GM03348 (cell line): ENCODE measurements at places on chromosomes 12 and 14.

- no peak for DNase-seq
Observed at GRCh38 chr12:126914170-126914793, 1352.7 kb upstream of the TMEM132C start.

- peak; percentile 54 for DNase-seq
Observed at GRCh38 chr14:69152181-69152901, 578 bp downstream of the DCAF5 start.

DNA sequence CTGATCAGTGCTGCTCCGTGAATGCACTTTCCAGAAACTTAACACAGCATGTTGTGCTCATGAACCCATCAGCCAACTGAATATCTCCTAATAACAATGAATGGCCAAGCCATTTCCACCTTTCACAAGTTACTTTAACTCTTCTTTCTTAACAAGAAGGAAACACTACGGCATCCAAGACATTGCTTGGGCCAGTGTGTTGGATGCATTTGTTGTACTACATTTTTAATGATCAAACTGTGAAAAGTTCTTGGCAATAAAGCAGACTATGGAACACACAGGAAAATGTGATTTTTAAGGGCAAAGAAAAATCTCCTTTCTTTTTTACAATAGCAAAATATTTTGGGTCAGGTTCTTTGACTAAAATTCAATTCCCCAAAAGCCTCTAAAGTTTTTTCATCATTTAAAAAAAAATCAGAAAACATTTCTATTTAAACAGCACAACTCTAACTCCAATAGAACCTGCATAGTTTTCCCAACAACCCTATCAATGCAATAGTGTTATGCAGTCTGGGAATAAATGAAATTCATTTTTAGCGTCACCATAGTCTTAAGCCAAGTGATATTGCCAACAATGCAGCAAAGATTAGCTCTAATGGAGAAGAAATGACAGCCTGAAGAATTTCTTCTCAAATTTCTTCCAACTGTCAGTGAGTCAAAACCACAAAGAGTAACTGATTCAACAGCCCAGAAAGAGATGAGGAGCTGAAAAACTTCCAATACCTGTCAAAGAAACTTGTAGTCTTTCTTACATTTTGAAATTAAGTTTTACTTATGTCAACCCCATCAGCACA is 50.7 kb upstream of the PTPRR start:
- DNase-seq = peak; percentile 15

DNA sequence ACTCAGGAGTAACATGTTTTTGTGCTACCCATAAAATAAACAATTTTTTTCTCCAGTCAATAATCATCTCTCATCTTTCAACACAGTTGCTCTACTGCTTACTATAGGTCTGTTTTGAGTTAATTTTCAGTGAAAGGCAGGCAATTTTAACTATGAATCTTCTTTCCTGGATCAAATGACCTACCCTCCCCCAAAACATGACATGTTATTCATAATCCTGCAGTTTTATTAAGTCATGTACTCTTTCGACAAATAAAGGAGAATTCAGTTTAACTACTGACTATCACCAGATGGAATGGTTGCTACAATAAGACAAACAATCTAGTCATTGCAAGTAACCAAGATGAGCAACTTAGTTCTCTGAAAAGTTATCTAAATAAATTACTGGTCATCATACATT is 106.0 kb upstream of the FAR2 start:
- no peak for DNase-seq

GRCh38 chr12:6374786-6375160 is 590 bp downstream of the SCNN1A start:
- no peak for DNase-seq

GRCh38 chr12:76024942-76025600 is 6.5 kb downstream of the PHLDA1 start:
- DNase-seq = peak; percentile 64

DNA sequence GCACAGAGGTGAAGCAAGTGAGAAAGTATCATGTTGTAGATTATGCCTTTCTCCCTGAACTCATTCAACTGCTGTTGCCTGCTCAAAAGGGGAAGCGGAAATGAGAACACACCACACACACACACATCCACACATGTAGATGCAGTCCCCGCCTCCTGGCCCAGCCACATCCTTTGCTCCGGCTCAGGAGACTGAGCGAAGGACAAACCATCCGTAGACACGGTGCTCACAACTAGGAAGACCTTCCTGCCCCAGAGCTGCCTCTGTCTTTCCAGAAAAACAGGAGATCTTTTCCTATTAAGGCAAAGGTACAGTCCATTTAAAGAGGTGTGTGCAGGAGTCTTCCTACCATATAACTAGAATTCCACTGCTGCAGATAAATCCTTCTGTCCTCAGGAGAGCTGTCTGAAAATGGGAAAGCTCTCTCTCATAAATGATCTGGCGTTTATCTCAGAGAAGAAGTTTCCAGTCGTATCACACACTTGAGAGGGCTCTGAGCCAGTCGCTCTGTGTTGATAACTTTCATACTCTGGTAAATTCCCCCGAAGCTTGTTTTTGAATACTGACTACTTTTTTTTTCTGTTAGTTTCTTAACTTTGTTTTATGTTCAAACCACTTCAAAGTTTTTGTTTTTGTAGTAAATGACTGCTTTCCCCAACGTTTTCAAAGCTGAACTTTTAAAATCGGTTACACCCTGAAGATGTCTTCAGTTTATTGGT is at the start of gene TESPA1:
TSS of gene TESPA1 (minus strand) at position 105 of the 719 bp plus-strand sequence. CDS start 10,200 bp downstream, outside the sequence.
- no peak for DNase-seq

- no peak for DNase-seq
Observed at GRCh38 chr14:95307402-95308041, 12.2 kb downstream of the CLMN start.

DNA sequence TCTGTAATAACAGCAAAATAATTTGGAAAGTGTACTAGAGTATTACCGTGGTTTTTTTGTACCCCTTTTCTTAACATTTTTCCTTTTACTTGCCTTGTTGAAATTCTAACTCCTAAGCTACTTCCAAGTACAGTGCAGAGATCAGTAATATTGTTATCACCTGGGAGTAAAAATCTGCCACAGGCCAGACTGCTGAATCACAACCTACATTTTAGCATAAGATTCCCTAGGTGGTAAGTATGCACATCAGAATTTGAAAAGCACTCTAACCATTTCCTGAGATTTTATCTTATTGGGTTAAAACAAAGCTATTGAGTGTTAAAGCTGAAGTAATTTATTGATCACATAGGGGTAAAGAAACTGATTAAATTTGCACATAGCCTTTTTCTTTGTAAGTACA is 55.2 kb upstream of the KCNH3 start:
- DNase-seq = no peak

- DNase-seq = no peak
Observed at GRCh38 chr12:116138781-116139180, 138.7 kb downstream of the MED13L start.

GRCh38 chr12:130456375-130457199 is 118.9 kb downstream of the PIWIL1 start:
- DNase-seq = no peak

DNA sequence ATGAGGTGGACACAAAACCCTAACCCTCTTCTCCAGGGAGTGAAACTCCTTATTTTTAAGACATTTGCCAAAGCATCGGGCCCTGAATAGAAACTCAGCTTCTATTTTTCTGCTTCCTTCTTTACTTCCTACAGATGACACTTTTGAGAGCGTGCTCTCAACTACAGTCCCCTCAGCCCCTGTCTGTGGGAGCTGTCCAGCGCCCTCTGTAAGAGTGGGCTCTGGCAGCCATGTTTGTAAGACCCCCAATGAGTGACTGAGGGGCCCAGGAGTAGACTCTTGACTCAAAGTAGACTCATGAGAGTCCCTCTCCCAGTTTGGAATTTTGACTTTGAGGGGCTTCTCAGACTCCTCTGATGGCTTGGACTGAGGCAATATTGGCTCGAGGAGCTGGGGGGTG is 25.5 kb upstream of the BATF start:
- no peak for DNase-seq

GRCh38 chr12:124381456-124382296 is 86.8 kb downstream of the RFLNA start:
- peak; percentile 89 for DNase-seq

DNA sequence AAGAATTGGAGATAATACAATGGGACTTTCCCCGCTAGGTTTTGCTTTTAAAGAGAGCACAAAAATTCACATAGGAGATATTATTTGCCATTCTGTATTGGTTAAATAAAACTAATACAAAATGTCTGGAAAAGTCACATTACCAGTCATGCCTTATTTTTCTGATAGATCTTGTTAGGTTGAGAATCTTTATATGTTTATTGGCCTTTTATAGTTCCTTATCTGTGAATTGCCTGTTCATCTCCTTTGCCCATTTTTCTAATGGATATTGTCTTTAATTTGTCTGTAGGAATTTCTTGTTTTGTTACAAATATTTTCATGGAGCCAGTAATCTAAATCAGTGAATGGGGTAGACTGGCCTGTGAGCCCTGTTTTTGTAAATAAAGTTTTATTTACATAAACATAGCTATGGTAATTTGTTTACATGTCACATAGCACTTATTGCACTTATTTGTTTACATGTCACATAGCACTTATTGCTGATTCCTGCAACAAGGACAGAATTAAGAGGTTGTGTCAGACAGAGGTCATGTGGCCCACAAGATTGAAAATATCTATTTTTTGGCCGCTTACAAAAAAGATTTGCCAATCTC is 65.0 kb downstream of the ATF7IP start:
- no peak for DNase-seq

DNA sequence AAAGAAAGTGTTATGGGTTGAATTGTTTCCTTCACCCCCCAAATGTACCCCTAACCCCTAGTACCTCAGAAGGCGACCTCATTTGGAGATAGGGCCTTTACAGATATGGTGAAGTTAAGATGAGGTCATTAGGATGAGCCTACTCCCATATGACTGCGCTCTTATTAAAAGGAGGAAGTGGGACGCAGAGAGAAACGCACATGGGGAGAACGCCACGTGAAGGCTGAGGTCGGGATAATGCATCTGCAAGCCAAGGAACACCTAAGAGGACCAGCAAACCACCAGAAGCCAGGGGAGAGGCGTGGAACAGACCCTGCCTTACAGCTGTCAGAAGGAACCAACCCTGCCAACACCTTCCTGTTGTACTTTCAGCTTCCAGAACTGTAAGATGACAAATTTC is 1.7 kb upstream of the NRIP2 start:
- no peak for DNase-seq

GRCh38 chr12:510071-510825 is 50.5 kb downstream of the B4GALNT3 start:
- DNase-seq = no peak

DNA sequence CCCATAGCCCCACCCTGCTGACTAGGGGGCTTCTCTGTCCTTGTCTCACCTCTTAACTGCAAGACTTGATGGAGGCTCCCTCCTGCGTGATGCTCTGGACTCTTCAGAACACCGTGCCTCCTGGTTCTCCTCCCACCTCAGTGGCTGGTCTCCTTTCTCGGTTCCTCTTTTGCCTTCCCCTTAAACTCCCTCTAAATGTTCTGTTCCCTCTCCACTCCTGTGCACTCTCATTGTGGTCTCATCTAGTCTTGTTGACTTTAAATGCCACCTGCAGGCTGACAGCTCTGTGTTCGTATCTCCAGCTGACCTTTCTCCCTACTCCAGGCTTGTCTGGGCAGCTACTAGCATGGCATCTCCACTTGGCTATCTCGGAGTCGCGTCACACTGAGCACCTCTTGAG is 28.3 kb downstream of the DYNC1H1 start:
- no peak for DNase-seq

GRCh38 chr14:24367514-24368211 is at the start of gene NFATC4:
NFATC4 (plus strand) TSS chr14:24368184; CDS start chr14:24368341, 157 bp downstream.
- peak; percentile 96 for DNase-seq

DNA sequence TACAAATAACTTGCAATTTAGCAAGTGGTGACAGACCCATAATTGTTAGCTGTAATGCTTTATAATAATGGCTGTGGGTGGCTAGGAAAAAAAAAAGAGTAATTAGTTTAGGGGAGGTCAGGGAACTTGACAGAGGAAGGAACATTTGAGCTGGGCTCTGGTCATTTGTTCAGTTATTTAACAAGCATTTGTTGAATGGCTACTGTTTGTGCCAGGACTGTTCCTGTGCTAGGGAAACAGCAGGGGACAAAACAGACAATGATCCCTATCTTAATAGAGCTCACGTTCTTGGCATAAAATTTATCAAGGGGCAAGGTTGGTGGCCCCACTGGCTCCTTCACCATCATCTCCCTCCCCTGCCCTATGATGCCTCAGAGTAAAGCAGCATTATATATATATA is 18.5 kb downstream of the CHST11 start:
- no peak for DNase-seq

- DNase-seq = no peak
Observed at GRCh38 chr12:127041985-127042625, 1224.9 kb upstream of the TMEM132C start.

DNA sequence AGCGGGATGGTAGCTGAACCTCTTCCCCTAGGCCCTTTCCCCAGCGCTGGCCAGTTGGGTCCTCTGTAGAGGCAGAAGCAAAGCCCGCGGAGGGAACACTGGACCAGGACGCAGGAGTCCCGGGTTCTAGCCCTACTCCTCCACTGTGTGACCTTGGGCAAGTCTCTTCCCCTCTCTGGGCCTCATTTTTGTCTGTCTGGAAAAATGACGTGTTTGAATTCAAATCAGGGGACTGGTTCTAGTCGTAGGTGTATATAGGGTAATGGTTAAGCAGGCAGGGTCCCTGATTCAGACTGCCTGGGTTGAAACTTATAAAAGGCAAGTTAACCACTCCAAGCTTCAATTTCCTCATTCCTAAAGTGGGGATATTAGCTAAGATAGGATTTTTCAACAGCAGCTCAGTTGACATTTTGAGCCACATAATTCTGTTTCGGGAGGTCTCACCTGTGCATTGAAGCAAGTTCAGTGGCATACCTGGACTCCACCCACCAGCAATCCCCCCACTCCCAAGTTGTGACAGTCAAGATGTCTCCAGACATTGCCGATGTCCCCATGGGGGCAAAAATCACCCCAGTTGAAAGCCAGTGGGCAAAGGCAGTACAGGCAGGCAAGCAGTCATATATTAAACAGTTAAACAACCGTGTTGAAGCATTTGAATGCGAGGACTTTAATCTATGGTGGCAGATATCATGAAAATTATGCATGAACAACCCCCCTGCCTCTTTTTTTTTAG is 899 bp downstream of the TPCN1 start:
- DNase-seq = no peak

GRCh38 chr14:57161583-57162234 is 107.0 kb downstream of the EXOC5 start:
- DNase-seq = no peak

DNA sequence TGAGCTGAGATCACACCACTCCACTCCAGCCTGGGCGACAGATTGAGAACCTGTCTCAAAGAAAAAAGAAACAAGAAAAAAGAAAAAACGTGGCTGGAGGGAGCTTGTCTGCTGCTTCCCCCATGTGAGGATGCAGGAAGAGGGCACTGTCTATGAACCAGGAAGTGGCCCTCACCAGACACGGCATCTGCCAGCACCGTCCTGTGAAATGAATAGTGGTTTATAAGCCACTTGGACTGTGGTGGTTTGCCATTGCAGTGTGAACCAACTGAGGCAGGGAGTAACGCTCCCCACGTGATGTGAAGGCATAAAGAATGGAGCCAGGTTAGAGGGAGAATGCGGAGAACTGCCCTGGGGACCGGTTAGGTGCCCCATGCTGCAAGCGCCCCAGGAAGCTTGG is 4.5 kb upstream of the BRF1 start:
- no peak for DNase-seq

- no peak for DNase-seq
Observed at GRCh38 chr12:65266408-65266807, 12.1 kb upstream of the MSRB3 start.
